Daoy (cell line): ENCODE measurements at places on chromosomes 5 and 9. TPM values are rescaled to one million over a fixed set of nuclear protein-coding genes. Genes with fewer than 3 reads are reported as not detected.
A peak's percentile ranks its signal among the peaks of the same experiment; 100 is the strongest.

DNA sequence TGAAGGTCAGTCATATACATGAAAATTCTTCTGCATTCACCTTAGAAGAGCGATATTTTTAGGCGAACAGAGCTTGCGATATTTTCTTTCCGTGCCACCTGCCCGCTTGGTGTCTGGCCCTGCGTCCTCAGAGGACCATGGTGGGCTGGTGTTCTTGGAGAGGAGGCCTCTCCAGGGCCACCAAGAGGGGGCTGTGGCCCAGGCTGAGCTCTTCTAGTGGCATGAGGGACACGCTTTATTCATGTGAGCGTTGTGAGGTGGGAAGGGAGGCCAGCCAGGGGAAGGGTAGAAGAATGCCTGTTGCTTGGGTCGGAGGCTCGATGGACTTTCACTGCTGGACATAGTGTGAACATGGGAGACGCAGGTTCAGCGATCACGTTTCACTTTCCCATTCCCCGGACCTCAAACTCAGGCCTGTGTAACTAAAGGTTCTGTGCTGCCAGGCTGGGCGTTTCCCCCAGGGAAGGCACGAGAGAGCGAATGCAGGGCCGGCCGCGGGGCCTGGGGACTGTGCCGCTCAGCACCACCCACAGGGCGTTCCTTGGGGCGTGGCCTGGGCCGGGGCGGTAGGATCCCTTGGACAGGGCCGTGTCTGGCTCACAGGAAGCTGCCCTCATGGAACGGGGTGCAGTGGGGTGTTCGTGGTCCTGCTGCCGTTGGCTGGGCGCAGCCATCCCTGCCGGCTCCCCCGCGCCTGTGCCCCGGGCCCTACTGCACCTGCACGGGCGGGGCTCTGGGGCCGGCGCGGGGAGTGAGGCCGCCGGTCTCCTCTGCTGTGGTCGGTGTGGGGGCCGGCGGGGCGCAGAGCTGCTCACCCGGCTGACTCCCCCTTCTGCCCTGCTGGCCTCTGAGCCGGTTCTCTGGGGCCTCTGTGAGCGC, 40.7 kb upstream of the CLPTM1L start:
- DNase-seq = peak; percentile 79

- peak; percentile 66 for DNase-seq
Measured at GRCh38 chr5:37615184-37615583, 224.7 kb downstream of the GDNF start.

- no peak for DNase-seq
Measured at GRCh38 chr9:72352911-72353388, 12.1 kb downstream of the ZFAND5 start.

GRCh38 chr5:159929176-159929575, 12.9 kb downstream of the ADRA1B start:
- no peak for DNase-seq

GRCh38 chr9:109923806-109924205, 143.8 kb downstream of the PALM2AKAP2 start:
- no peak for DNase-seq

GRCh38 chr9:17600962-17601593, 22.2 kb downstream of the SH3GL2 start:
- DNase-seq = no peak

DNA sequence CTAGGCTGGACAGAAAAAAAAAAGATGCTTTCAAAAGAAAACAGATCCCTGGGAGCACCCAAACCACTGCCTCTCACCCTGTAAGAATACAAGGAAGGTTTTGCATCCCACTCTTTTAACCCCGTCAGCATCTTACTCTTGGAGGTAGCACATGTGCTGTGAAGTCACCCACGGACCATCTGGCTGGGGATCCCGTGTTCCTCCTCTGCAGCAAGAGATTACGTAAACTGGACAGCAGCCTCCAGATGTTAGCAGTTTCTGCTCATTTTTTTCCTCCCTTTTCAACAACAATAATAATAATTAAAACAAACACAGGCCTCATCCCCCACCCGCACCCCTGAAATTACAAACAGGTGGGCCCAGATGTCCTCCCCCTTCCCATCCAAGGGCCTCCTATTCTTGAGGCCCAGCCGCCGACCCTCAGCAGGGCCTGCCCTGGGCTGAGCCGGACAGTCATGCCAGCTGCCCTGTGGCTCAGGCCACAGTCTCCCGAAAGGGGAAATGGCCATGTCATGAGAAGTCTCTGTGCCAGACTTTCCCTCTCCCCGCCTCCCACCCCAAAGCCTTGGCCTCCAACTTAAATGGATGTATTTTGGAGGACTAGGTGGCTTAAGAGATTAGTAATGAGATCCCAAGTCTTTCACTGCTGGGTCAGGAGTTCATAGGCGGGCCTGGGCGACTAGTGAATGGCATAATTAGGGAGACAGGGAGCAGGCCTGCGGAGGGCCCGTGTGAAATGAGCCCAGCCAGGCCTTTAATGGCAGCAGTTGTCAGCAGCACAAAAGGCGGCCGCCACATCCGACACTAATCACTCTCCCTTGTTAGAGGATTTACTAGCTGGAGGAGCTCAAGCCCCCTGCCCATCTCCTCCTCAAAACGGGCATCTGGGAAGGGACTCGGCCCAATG, 165.1 kb downstream of the PAPPA start:
- no peak for DNase-seq

GRCh38 chr9:109182940-109183798, 16.1 kb upstream of the FRRS1L start:
- peak; percentile 84 for DNase-seq

- peak; percentile 86 for DNase-seq
Measured at GRCh38 chr5:149228618-149229297, 42.9 kb upstream of the AFAP1L1 start.

The CAMK4 gene
- total RNA-seq = 20.1 and 28.1 TPM in 2 replicates

The EPB41L4A gene
- total RNA-seq = 3.4 and 7.9 TPM in 2 replicates

The ACSL6 gene
- total RNA-seq = 0.06 and 0.46 TPM in 2 replicates

The SUSD3 gene
- total RNA-seq = 0.40 and 1.3 TPM in 2 replicates

The POU5F2 gene
- total RNA-seq = 0.29 and 0.57 TPM in 2 replicates
